NCI-H1105 (cell line): ENCODE measurements at places on chromosomes 7 and 10.

- DNase-seq, result no peak
These were observed 666.7 kb upstream of the C7orf33 start for GRCh38 chr7:147923841-147924240.

- DNase-seq, result no peak
These were observed 175.8 kb downstream of the TNS3 start for GRCh38 chr7:47405921-47406800.

- DNase-seq, result no peak
These were observed 370.8 kb upstream of the LRRTM3 start for GRCh38 chr10:66555061-66555460.

- no peak for DNase-seq
These were observed 554.3 kb downstream of the GRM8 start for GRCh38 chr7:126698446-126698845.

GRCh38 chr10:43945908-43946307, 297.2 kb upstream of the ZNF32 start:
- no peak for DNase-seq

DNA sequence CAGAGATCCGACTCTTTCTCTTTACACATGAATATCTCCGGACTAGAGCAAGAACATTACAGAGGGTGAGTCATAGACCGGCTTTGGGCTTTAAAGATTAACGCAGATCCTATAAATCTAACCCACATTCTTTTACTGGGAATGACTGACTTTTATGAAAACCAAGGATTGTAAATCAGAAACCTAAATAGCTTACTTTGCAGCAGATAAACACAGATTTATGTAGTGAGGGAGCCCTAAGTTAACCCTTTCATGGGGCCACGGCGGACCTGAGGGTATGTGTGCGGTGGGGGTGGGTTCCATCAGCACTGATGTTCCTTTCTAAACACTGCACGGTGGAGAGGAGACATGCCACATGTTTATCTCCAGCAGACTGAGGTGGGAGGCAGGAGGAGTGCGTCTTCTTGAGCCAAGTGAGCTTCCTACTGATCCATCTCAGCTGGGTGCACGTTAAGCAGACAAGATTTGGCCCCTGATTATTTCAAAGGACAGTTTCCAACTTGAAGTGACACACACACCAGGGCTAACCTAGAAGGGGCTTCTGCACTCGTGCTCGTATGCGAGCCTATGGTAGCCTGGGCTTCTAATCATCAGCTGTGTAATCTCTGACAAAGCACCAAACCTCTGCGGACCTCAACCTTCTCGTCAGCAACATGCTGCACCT, 127.6 kb downstream of the WDR11 start:
- DNase-seq, result no peak

DNA sequence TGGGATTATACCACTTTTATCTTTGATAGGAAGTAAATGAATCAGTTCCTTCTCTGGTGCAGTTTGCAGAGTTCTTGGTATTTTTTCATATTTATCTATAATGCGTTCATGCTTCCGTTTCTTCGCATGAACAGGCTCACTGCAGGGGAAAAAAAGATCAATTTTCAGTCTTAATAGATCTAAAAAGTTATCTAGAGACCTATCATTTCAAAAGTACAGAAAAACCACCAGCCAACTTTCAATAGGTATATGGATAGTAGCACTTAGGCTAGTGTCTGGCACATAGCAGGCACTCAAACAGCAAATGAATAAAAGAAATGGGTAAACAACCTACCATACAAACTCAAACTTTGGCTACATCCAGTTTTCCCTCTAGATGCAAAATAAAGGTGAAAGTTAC, 5.5 kb downstream of the NOC3L start:
- no peak for DNase-seq

DNA sequence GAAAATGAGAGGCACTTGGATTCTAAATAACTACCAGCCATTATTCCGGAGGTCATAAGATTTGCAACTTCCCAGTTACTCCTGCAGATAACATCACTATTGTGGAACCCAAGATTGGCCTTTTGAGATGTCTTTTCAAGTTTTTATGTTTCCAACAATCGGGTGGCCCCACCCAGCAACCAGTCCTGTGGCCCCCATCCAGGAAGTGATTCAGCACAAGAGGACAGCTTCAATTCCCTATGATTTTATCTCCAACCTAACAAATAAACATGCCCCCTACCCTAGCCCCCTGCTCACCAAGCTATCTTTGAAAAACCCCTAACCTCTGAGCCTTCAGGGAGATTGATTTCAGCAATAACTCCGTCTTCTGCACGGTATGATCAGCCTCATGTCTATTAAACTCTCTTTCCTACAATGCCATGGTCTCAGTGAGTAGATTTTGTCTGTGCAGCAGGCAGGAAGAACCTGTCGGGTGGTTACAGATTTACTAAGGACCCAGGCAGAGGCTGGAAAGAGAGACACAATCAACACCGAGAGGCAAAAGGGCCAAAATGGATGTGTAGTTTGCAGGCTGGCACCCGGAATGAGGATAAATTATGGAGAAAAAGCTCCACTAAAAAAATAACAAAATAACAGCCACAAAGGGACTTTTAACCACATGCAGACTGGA, 83.9 kb upstream of the UNC5B start:
- no peak for DNase-seq

DNA sequence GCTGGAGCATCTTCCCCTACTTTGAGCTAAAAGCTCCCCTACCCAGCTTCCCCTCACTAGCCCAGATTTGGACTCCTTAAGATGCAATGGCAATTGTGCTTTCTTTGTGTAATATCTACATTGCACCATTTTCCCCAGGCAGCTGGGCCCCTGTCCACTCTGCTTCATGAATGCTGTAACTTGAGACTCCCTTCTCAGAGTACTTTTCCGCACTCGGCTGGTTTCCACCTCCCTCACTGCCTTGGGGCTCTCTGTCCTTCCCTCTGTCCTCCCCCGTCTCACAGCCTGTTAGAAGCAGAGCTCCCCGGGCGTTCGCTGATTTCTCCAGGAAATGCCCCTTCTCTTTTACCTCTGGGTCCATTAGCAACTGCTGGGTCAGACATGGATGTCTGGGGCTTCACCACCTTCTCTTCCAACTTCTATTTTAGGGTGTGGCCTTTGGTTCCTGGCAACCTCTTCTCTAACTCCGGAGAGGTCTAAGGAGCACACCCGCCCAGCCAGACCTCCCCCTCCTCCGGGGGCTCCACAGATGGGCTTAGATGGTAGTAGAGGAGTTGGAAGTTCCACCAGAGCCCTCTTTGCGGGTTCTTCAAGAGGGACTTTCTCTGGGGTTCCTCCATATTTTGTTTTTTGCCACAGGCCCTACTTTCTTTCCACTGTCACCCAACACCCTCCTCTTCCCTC, 2.9 kb upstream of the TMEM72 start:
- no peak for DNase-seq

DNA sequence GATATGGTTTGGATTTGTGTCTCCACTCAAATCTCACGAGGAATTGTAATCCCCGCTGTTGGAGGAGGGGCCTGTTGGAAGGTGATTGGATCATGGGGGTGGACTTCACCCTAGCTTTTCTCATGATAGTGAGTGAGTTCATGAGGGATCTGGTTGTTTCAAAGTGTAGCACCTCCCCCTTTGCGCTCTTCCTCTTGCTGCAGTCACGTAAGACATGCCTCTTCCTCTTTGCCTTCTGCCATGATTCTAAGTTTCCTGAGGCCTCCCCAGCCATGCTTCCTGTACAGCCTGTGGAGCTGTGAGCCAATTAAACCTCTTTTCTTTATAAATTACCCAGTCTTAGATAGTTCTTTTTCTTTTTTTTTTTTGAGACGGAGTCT, 17.1 kb downstream of the CDNF start:
- no peak for DNase-seq

GRCh38 chr7:43302211-43302711, 189.8 kb downstream of the HECW1 start:
- no peak for DNase-seq

GRCh38 chr7:80666376-80666775, 27.9 kb downstream of the CD36 start:
- no peak for DNase-seq

DNA sequence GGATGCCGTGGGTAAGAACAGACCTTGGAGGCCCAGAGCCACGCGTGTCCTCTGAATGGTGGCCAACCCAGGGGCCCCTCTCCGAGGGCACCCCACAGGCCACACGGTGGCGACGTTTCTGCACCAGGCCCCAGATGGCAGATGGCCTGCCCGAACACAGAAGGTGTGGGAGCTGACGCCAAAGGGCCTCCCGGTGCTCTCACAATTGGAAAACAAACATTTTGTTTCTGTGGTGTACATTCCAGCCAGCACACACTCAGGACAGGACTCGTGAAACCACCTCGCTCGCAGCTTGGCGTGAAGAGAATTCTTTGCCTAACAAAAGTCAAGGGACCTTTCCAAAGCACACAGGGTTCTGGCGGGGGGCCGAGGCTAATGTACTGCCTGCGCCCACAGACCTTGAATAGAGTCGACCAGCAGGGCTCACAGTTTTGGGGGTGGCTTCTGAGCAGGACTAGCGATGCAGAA, 112.1 kb downstream of the FAM53B start:
- no peak for DNase-seq

DNA sequence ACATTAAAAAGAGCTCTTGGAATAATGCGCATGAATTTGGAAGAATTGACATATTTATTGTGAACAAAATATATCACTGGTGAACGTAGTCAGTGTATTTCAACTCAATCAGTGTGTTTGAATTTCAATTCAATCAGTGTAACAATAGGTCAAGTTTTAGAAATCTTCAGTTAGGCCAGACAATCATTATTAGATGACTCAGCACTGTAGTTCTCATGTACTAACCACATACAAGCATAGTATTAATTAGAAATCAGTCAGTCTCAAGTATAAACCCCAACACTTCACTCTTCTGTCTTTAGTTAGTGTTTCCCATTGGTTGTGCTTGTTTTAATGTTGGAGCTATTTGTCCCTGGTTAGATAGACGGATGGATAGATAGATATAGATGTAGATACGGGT, 1247.9 kb downstream of the NXPH1 start:
- no peak for DNase-seq
